AG08395 (cell line): ENCODE measurements at places on chromosomes 11 and 22.

- DNase-seq, result no peak
Observed at GRCh38 chr11:87518266-87518665, 480.5 kb downstream of the TMEM135 start.

DNA sequence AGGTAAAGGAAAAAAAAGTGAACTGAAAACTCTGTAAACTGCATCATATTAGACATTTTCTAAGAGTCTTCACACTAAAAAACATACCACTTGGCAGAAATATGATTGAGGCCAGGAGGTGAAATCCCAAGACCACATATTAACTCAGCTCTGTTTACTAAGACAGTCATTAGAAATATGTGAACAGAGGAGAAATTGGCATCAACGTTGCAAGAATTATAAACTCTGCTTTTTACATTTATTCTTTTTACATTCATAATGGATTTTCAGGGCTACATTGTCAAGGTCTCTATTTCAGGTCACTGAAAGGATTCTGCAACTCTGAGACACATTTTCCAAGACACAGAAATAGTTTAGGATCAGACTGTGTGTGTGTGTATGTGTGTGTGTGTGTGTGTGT is 1364.0 kb downstream of the LRRC4C start:
- DNase-seq, result no peak

GRCh38 chr11:128926437-128927107 is 16.1 kb downstream of the TP53AIP1 start:
- DNase-seq, result no peak

- DNase-seq, result peak; percentile 39
Observed at GRCh38 chr11:36622431-36623136, 24.5 kb upstream of the RAG2 start.
